ENCODE measurements at places on chromosomes 7 and 10.

DNA sequence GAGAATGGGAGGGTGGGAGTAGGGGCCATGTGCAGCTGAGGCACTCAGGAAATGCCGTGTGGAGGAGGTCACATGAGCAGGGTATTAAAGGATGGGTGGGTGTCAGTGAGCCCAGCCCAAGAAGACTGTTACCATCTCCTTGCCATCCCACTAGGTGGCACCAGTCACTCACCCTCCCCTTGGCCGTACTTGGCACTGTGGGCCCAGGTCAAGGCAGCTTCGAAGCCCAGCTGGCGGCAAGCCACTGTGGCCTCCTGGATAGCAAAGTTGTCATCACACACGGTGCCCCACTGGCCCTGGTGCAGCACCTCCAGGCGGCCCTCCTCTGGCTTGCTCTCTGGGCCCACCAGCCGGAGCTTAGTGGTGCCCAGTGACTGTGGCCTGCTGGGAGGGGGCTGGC, 5.4 kb downstream of the LOXL4 start:
- no peak for DNase-seq

DNA sequence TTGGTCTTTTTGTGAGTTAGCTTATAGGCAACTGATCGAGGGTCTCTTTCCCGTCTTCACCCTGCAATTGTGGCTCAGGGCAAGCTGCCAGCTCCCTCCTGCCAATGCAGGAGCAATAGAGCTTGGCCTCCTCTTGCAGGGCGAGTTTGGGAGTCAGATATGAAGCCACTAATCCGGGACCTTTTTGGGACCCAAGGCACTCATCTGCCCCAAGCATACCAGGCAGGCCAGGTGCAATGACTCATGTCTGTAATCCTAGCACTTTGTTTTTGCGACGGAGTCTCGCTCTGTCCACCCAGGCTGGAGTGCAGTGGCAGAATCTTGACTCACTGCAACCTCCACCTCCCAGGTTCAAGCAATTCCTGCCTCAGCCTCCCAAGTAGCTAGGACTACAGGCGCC, 21.1 kb downstream of the LIMK1 start:
- no peak for DNase-seq

GRCh38 chr7:66306243-66306642, 101.1 kb downstream of the TPST1 start:
- no peak for DNase-seq

DNA sequence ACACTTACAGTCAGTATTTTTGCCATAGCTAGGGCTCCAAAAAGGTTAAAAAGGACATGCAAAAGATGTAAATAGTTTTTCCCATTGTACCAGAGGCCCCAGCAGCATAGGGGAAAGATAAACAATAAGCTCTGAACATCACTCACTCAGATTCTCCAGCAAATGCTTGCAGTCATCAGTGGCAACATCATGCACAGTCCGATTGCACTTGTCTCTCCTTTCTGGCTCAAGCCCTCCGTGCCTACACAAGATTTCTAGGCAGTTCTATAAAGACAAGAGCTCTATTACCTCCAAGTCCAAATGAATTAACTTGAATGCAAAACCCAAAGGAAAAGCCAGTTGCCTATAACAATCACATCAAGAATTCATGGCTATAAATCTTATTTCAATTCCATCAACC, 106.3 kb downstream of the CTTNBP2 start:
- DNase-seq = no peak

GRCh38 chr7:99115379-99115778, 28.5 kb downstream of the SMURF1 start:
- DNase-seq = no peak

- DNase-seq = no peak
Observed at GRCh38 chr10:19815731-19816410, 361 bp upstream of the PLXDC2 start.

- DNase-seq = no peak
Observed at GRCh38 chr10:52652431-52653262, 119.9 kb downstream of the MBL2 start.

DNA sequence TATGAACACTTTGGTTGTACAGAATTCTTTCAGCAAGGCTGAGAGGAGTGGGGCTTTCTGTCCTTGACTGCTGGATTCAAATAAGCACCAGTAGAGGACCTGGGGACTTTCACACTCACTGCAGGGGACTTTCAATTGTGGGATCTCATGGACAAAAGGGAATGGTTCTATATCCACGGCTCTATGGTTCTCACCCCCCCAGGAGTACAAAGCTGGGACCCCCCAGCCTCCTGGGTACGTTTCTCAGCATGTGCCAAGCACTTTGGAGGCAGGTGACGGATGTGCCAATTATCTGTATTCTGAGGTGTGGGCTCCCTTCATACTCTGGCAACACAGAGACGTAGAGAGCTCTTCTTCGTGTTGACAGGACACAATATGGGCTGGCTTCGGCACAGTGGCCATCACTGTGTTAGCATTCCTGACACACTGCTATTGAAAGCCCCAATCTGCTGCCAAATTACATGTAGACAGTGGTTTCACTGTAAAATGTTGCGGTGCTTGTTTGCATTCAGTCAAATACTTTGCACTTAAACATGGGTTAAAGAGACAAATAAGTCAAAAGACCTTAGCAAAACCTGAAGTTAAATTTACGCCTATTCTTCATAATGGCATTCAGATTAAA, 92.7 kb upstream of the SAMD8 start:
- no peak for DNase-seq

DNA sequence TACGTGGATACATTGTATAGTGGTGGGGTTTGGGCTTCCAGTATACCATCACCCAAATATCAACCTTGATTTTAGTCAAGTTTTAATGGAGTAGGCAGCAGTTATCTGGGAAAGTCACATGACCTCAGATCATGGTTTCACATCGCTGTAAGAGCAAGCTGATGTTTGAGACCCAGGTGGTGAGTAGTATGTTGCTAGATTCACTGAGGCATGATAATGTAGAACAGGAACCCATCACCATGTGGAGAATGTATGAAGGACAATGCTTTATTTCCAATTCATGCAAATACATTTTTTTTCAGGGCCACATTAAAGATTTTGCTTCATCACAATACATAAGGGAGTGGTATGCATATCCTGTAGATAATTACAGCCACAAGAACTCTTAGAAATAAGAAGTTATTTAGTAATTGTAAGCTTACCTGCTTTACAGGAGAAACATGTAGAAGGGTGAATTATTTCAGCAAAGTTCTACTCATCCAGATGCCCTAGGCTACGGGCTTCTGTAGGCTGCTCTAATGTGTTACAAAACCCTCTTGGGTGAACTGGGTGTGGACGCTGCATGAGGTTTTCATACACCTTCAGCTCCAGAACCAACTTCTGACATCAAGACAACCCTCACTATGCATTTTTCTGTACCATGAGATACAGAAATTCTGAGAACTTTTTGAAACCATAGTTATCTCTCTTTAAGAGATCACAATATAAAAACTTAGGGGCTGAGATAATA, 27.6 kb upstream of the LAMB4 start:
- no peak for DNase-seq

DNA sequence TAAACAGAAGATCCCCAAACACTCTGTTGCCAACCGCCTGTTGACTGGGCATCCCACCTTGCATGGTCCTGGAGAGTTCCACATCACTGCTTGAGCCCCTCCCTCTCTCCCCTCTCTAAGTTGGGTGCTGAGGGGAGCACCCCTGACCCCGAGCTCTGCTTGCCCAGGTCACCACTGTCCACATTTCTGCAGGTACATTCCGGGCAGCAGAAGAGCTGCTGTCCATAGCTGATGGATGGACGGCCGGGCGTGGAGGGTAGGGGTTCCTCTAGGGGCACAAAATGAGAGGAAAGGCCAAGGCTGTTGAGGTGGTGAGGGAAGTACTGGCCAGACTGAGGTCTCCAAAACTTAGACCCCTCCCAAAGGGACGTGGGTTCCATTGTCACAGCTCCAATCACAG, 227.4 kb upstream of the PPP2R2D start:
- DNase-seq = no peak

- DNase-seq = no peak
Observed at GRCh38 chr7:94314413-94315410, 80.0 kb upstream of the COL1A2 start.

DNA sequence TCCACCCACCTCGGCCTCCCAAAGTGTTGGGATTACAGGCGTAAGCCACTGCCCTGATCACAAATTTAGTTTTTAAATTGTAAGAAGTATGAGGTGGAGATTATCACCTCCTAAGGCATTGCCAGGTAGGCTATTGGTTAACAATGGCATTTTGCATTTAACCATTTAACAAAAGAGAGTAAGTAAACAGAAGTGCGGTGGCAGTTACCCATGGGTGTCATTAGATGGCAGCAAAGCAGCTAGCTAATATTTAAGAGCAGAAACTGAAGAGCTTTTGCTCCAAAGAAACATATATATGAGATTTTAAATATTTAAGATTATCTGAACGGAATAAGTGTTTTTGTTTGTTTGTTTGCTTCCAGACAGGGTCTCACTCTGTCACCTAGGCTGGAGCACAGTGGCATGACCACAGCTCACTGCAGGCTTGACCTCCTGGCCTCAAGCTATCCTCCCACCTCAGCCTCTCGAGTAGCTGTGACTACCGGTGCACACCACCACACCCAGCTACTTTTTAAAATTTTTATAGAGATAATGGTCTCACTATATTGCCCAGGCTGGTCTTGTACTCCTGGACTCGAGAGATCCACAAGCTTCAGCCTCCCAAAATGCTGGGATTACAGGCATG, 325.5 kb upstream of the C7orf33 start:
- DNase-seq = peak; percentile 33

GRCh38 chr10:32943854-32944661, 14.0 kb downstream of the ITGB1 start:
- no peak for DNase-seq

DNA sequence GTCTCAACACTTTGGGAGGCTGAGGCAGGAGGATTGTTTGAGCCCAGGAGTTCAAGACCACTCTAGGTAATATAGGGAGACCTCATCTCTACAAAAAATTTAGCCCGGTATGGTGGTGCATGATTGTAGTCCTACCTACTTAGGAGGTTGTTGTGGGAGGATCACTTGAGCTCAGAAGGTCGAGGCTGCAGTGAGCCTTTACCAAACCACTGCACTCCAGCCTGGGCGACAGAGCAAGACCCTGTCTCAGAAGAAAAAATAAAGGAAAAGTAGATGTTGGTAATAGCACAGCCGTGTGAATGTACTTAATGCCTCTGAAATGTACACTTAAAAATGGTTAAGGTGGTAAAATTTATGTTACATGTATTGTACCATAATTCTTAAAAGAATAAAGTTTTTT, 25.3 kb downstream of the TIMM23 start:
- no peak for DNase-seq

- no peak for DNase-seq
Observed at GRCh38 chr7:91041901-91042484, 222.2 kb upstream of the FZD1 start.

- DNase-seq = no peak
Observed at GRCh38 chr10:127790066-127790624, 53.2 kb downstream of the FOXI2 start.

- no peak for DNase-seq
Observed at GRCh38 chr10:78435484-78436221, 402.0 kb downstream of the RPS24 start.

GRCh38 chr7:139697056-139697455, 80.7 kb downstream of the HIPK2 start:
- DNase-seq = no peak

- DNase-seq = no peak
Observed at GRCh38 chr7:72112992-72113391, 299.1 kb downstream of the CALN1 start.

DNA sequence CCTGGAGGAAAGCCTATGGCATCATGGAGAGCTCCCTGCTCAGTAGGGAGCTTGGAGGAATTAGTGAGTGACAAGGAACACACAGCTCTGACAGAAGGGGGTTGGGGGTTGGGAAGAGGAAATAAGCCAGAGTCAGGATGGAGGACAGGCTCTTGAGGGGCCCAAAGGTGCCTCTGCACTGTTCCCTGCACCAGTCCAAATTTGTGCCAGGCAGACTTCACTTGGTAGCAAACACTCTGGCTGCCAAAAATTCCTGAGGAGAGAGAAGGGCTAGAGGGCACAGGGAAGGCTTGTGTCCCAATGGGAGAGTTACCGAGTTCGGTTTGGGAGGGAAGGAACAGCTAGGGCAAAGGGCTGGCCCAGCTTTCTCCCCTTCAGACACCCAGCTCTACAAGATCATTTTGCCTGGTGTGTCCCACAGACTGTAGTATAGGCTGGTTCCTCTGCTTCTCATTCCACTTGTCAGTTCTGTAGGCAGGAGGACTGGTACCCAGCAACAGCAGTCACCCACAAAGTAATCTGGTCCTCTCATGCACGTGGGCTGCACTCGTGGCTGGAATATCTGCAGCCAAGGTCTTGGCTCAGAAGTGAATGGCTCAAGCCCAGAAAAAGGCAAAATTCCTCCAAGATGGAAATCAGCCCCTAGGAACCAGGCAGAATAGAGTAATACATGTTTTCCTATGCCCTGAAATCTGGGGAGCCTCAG, 8.0 kb upstream of the KCNIP2 start:
- DNase-seq = no peak
